Neural progenitor cell (in vitro differentiated cells): ENCODE measurements at places on chromosomes 13 and 19. TPM values are rescaled to one million over a fixed set of nuclear protein-coding genes. Genes with fewer than 3 reads are reported as not detected.

DNA sequence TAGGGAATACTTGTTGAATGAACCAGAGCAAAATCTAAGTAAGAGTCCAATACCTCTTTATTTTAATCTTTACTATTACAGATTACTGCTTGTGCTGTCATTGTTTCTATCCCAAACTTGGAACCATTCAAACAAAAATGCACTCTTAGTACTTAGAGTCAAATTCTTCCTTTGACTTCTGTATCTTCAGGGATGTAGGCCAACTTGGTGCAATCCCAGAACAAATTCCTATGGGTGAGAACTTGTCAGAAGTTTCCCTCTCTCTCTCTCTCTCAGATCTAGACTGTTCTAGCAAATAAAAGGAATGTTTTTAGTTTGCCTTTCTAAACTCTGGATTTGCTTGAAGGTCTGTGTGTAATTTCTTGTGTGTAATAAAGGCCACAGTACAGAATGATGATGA is 329.0 kb upstream of the TMTC4 start:
- no peak for DNase-seq

The MICU2 gene
- 112 and 121 TPM in 2 replicates for total RNA-seq

DNA sequence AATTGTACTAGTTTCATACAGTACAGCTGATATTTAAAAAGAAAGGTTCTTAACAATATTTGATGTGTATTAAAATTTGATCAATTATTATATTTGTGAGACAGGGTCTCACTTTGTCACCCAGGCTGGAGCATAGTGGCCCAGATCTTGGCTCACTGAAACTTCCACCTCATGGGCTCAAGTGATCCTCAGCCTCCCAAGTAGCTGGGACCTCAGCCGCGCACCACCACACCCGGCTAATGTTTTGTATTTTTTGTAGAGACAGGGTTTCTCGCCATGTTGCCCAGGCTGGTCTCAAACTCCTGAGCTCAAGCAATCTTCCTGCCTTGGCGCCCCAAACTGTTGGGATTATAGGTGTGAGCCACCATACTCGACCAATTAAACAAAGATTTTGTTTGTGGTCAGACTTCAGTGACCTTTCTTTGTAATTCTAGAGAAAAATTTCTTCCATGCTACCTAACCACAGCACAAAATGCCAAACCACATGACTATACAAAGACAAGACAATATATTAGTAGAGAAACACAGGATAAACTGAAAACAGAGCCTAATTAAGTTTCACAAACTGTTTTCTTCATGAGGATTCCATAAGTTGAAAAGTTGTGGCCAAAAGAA is 59.6 kb downstream of the RBM26 start:
- no peak for DNase-seq

The CEP89 gene
- total RNA-seq = 22.0 and 26.1 TPM in 2 replicates

GRCh38 chr13:97337985-97338499 is 95.9 kb upstream of the RAP2A start:
- no peak for DNase-seq

- peak; percentile 58 for DNase-seq
Observed at GRCh38 chr13:70375718-70376117, 267.5 kb upstream of the KLHL1 start.

The PPFIA3 gene
- total RNA-seq = 1.8 and 12.0 TPM in 2 replicates

GRCh38 chr19:56721714-56722113 is 50.2 kb upstream of the ZNF835 start:
- no peak for DNase-seq

The COMP gene
- not detected in 2 replicates for total RNA-seq

- no peak for DNase-seq
Observed at GRCh38 chr19:19362075-19362474, 41.4 kb downstream of the MAU2 start.

GRCh38 chr13:102900193-102900608 is 54.4 kb downstream of the ERCC5 start:
- DNase-seq = no peak

- no peak for DNase-seq
Observed at GRCh38 chr19:5141129-5141849, 172.4 kb downstream of the KDM4B start.

GRCh38 chr13:35770756-35771297 is 294.3 kb upstream of the MAB21L1 start:
- DNase-seq = no peak

DNA sequence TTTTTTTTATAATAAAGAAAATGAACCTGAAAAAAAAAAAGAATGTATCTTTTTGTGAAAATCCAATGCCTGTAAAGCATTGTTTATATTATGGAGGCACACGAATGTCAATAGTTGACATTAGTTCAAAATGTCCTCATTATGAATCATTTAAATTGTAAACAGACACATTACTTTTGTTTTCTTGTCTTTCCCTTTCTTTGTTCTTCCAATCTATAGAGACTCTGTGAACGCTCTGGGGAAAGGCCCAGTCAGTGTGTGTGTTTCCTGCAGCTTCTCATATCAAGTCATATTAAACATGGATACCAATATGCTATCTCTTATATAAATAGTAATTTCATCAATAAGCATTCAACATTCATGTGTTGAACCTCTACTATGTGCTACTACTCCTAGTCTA is 193.1 kb downstream of the KCTD12 start:
- no peak for DNase-seq

DNA sequence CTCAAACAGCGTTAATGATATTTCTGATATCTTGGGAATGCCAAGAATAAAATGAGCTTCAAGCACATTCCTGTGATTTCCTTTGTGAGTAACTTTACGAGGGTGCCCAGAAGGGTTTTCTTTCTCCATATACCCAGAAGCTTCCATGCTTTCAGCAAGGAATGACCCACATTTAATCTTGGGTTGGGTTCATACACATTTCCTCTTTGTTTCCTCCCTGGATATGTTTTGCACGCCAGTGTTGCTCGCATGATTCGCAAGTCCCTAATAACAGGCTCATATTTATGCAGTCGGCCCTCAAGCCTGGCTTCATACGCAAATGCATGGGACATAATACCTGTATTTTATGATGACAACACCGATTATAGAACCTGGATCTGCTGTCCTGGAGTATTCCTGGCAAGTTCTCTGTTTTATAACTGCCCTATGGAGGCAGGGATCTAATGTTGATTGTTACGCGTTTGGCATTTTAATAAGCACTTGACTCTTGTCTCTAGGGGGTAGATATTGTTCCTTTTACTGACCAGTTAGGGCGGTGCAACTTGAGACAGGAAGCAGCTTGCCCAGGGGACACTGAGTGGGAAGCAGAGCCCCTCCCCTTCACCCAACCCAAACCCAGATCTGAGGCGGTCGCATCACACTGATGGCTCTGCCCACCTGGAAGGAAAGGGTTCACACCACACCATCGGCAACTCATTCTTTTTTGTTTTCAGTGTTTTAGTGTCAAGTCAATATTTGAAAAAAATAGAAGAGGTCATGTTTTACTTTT is 220.4 kb upstream of the SOX1 start:
- DNase-seq = no peak

DNA sequence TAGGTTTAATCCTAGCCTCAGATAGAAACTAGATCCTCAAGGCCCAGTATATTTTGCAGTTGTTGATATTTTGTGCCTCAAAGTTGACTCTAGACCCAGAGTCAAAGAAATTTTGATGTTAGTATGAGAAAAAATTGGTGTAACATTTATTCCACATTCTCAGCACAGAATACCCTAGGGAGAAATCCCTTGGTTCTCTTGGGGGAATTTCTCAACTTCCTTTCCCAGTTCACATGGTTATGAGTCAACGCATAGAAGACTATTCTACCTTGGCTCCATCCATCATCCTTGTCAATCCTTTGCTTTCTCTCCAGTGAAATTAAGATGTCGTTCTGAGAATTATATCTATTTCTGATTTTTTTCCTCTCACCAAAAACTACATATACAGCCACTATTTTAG is 145.3 kb downstream of the POSTN start:
- no peak for DNase-seq

GRCh38 chr19:15421136-15421695 is 2.4 kb upstream of the AKAP8L start:
- DNase-seq = no peak

DNA sequence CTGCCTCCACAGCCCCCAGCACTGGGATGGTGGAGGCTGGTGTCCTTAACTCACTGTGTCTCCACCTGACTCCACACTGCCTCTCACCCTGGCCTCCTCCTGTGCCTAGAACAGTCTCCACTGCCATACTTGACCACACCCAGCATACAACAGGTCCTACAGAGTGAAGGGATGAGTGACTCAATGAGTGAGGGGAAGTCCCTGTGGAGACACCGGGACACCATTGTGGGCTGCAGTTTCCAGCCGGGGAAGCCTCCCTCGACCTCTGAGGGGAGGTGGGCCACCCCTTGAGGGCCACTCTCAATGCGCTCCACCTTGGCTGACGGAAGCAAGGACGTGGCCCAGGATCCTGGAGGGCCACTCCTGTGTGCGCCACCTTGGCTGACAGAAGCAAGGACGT is 2.8 kb upstream of the ZNF135 start:
- no peak for DNase-seq

- DNase-seq = no peak
Observed at GRCh38 chr13:91667486-91667885, 269.1 kb downstream of the GPC5 start.

The CCDC169 gene
- 5.0 and 6.3 TPM in 2 replicates for total RNA-seq

- DNase-seq = no peak
Observed at GRCh38 chr13:108566413-108567170, 62.8 kb upstream of the MYO16 start.

The ZNF681 gene
- 11.4 and 16.7 TPM in 2 replicates for total RNA-seq

- no peak for DNase-seq
Observed at GRCh38 chr13:27203854-27204253, 32.2 kb upstream of the USP12 start.

The TUBB4A gene
- total RNA-seq = 2.4 and 7.3 TPM in 2 replicates

DNA sequence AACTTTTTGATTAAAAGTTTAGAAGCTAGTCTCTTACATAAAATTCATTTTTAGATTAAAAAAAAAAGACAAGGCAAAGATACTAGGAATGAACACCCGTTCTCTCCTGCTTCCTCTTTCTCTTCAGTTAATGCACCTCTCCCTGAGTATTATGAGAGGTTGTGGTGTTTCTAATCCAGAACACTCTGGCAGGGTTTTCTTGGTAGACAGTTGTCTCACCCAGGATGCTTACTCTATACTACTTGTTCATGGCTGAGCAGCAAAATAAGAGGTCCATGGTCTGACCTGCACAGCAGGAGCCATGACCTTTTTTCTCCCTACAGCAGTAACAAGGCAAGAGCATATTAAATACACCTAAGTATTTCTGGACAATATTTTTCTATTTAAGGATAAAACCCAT is 62.0 kb downstream of the MICU2 start:
- no peak for DNase-seq

- DNase-seq = peak; percentile 18
Observed at GRCh38 chr13:100240109-100240779, 151.4 kb downstream of the PCCA start.

DNA sequence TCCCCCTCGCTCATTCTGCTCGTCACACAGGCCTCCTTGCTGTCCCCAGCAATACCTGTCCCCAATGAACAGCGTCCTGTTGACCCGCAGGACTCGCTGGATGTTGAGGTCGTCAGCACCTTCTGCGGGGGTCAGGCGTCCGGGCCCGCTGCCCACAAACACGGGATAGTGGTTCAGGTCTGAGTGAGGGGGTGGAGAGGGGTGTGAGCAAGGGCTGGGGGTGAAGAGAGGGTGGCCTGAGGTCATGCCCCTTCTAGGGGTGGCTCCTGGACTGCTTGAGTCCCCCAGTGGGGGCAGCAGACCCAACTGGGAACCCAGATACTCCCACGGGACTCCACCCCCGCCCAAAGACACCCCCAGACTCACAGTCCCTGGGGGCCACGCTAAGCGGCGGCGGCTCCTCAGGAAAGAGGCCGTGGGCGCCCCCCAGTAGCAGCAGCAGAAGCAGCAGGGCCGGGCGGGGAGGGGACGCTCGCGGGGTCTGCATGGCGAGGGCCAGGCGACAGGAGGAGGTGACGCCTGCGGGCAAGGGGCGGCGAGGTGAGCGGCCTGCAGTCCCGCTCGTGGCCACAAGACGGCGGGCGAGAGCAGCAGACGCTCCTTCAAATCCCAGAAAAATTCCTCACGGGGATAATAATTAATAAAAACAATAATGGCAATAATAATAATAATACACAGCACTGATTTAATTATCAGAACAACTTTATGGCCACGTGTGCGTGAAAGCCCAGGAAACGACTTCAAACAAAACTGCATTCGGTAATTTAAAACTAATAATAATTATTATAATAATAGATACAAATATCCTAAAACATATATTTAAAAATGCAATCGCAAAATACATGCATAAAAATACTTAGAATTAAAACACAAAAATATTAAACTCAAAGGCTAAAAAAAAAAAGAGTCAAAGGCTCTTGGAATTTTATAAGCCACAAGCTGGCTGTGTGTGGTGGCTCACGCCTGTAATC is 1.2 kb downstream of the SEMA6B start:
- peak; percentile 67 for DNase-seq

- DNase-seq = no peak
Observed at GRCh38 chr13:58906329-58907007, 1257.3 kb downstream of the DIAPH3 start.

GRCh38 chr19:42010245-42011126 is 16.5 kb upstream of the ATP1A3 start:
- DNase-seq = no peak

The KCNRG gene
- 0.88 and 2.1 TPM in 2 replicates for total RNA-seq

DNA sequence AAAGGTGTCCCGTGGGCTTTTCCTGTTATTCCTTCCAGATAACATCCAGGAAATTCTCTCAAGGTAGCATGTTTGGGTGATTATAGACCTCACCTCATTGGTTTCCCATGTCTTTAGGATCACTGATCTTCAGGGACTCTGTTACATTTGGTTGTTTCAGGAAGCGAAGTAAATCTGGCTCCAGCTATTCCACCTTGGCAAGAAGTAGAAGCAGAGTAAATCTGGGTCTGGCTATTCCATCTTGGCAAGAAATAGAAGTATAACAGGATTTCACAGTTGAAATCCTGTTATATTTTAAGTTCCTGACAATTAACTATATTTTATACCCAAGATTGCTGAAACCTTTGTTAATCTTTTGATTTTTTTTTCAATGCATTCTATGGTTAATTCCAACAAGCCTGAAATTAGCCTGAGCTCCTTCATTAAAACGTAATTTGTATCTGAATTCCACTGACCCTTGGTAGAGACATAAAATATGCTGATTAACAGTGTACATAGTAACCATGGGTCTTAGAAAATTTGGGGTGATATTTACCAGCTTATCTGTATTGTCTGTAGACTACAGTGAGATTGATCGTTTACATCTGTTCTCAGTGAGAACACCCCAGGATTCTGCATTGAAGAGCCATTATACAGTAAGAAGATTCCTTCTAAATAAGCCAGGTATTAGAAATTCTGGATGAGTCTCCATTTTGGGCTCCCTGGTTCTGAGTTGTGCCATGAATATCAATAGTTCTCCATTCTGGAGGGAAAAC is 267.6 kb upstream of the SLITRK6 start:
- DNase-seq = no peak

The ZNF578 gene
- total RNA-seq = 3.8 and 9.7 TPM in 2 replicates

The LYPD5 gene
- 0.12 TPM in 1 of 2 replicates, not detected in the other for total RNA-seq

DNA sequence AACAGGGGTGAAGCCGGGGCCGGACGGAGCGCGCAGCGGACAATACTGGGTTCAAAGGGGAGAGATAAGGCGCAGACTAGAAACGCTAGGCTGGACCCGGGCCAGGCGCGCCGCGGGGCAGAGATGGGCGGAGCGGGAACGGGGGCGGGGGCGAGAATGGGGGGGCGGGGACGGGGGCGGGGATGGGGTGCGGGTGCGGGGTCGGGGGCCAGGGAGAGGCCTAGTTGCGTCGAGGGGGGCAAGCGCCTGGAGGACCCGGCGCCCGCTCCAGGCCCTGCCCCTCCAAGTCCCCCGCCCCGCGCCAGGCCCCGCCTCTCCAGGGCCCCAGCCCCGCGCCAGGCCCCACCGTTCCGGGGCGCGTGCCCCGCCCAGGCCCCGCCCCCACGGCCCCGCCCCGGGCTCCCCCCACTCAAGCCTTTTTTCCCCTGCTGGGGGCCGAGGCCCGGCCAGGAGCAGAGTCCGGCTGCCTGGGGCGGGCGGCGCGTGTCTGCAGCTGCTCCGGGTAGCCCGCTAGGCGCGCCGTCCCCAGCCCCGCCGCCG is at the start of gene CERS4:
TSS of gene CERS4 (plus strand) at position 449 of the 540 bp plus-strand sequence. CDS start 41,707 bp downstream, outside the sequence.
- peak; percentile 97 for DNase-seq
